Occipital lobe (tissue), 3 donors: ENCODE measurements at places on chromosomes 11 and 22. TPM values are rescaled to one million over a fixed set of nuclear protein-coding genes. Genes with fewer than 3 reads are reported as not detected.
A peak's percentile ranks its signal among the peaks of the same experiment; 100 is the strongest.

DNA sequence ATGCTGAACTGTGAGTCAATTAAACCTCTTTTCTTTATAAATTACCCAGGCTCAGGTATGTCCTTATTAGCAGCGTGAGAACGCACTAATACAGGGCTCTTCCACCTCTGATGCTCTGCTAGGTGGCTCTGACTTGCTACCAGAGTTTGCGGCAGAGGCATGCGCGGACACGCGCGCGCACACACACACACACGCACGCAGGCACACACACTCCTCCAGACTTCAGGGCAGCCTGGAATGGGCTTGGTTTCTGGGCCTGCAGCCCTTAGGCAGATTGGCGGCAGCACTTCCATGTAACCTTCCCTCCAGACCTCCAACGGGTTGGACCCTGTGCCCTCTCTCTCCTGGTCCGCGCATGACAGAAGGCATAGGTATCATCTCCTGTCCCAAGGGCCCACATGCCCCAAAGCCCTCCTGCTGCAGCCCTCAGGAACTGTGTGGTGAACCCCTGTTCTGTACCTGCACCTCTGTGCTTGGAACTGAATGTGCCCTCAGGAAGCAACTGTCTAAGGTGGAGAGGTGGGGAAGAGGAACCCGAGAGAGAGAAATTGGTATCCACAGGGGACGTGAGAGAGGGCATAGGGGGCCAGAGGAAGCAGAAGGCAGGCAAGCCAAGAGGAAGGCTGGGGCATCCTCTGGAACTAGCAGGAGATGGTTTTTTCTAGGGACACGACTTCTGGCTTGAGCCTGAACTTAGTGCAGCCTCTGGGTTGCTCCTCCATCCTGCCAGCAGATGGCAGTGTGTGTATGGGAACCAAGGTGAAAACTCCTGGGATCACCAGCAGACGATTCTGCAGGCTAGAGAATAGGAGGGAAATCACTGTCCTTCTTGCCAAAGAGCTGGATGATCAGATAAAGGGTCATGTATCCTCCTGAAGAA is 23.4 kb upstream of the RIC3 start:
- peak; percentile 53 for DNase-seq

GRCh38 chr22:48884786-48885185 is 942.9 kb downstream of the BRD1 start:
- DNase-seq, result no peak

DNA sequence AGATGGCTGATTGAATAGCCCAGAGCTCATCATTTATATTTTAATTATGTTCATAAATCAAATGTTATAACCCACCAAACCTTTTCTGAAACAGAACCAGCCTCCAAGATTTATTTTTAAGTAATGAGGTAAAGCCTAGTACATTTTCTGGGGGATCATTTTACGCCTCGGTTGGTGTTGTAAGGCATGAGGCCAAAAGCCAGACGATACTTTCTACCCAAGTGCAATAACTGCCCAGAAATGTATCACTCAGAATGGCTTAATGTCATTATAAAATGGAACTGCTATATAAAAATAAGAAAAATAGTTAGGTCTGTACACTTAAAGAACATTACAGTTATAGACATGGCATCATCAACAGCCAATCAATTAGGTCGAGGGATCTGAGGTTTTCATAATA is 283.3 kb downstream of the CADM1 start:
- no peak for DNase-seq

DNA sequence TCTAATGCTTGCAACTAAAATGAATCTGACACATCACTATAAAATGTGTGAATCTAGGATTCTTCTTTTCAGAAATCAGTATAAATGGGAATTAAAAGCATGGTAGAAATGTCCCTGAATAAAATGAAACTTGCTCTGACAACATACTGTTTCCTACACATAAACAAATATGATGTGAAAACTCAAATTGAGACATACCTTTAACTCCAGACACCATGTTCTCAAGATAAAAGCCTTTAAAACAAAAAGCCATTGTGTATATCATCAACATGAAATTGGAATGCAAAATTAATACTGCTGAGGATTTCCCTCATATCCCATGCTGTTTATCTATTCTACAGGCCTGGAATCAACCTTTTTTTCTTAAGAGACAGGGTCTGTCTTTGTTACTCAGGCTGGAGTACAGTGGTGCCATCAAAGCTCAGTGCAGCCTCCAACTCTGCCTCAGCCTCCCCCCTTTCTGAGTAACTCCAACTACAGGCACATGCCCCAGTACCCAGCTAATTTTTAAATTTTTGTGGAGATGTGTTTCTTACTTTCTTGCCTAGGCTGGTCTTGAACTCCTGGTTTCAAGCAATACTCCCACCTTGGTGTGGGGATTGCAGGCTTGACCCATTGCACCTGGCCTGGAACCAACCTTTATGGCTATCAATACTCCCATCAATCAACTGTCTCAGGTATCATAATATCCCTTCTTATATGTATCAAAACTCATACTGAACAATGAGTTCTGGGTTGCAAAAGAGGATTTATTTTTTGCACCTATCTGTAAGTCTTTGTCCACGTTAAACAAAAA is 6.7 kb downstream of the TAF1D start:
- no peak for DNase-seq

DNA sequence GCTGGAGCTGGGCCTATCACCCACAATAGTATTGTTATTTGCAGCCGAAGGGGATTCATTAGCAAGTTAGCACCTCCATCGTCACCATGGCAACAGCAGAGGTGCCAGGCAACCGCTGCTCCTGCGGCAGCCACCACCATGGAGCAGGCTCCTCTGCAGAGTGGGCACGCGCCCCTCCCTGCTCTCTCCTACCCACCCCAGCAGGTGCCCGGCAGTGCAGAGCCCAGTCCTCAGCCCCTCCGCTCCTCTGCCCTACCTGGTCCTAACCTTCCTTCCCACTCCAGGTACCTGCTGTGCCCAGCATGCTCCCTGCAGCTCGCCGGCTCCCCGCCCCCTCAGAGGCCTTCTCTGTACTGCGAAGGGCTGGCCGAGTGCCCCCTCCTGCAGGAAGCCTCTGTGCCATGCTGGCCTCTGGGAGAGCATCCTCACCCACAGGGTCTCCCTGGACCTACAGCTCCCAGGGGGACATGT is 3.6 kb downstream of the DUSP8 start:
- DNase-seq, result peak; percentile 53

DNA sequence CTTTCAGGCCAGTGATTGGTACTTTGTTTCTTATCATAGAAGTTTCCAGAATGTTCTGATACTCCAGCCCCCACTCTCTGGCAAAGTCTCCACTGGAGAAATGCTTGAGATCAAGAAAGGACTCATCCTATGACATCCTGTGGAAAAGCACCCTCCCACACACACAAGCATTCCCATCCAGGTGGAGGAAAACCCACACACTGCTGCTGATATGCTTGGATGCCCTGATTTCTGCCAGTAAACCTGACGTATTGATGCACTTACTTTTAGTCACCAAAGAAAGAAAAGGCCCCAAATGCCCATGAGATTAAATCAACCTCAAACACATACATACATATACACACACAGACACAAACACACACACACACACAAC is 9.2 kb upstream of the SLC5A12 start:
- DNase-seq, result no peak

DNA sequence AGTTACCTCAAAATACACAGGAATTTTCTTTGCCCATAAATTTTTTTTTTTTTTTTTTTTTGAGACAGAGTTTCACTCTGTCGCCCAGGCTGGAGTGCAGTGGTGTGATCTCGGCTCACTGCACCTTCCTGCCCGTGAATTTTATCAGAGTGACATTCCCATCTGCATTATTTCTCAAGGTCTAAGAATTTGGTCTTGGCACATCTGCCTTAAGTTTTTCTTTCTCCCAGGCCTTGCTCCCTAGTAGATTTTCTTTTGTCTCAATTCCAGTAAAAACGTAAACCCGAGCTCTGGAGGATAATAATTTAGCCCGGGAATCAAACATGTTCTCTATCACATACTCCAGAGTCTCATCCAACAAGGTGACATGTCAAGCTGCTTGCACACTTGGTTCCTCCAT is 12.4 kb downstream of the TRIM6 start:
- DNase-seq, result no peak

The ANKK1 gene
- not detected for total RNA-seq

The CCDC116 gene
- 0.16 TPM for total RNA-seq
